ENCODE measurements at places on chromosomes 2 and 18.
A peak's percentile ranks its signal among the peaks of the same experiment; 100 is the strongest.

DNA sequence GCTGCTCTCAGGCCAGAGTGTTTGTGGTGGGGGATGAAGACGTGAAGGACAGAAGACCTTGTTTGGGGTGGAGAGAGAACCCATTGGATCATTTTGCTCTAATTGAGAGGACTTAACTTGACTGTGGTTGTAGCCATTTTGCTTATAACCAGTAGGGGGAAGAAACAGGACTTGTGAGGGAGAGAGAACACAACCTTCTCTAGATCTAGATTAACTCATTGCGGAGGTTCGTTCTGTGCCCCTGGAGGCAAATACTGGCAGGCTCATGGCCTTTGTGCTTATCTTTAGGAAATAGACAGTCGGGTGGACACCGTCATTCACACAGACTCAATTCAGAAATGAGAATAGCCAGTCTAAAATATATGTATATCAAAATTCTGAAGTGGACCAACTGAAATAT lies 147.0 kb upstream of the LHCGR start:
- no peak for DNase-seq

DNA sequence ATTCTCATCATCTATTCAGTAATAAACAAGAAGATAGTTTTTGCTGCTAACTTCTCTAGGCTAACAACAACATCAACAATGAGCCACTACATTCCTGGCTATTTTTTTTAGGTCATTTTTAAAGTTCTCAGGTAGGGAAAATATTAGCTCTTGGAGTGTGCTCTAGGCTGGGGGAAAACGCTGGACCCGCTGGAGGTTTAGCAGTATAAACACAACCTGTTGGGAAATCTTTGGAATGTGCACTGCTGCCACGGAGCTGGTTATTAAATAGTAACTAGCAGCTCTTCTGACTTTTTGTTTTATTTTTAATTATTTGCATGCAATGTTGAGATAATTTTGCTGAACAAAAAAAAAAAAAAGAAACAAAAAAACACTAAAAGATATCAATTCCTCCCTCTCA lies 892.1 kb upstream of the ACVR2A start:
- DNase-seq, result no peak

DNA sequence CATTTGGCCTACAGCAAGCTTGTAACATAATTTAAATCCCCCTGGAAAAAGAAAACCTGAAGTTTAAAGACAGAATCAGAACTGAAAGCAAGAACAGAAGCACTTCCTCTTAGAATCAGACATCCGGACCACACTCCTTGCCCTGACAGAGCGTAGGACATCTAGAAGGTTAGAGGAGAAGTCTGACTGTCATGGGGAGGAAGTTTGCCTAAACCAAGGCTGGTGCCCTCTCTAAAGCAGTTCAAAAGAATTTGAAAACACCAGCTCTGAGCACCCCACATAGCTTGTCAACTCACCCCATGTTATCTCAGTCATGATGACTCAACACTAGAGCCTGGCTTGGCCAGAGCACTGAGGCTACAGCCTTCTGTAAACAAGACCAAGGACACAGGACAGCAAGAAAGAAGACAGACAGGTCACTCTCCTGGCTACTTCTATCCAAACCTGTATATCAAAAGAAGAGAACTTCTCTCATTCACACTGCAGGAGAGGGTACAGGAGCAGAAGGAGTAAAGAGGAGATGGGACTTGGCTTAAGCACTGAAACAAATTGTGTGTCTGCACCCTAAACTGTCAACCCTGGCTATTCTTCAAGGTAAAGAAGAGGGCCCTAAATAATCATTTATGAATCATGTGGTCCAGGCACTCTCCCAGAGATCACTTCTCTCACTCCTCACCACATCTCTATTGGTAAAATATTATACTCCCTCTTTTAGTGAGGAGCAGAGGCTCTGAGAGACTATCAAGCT lies 198.6 kb downstream of the MEMO1 start:
- DNase-seq, result no peak

DNA sequence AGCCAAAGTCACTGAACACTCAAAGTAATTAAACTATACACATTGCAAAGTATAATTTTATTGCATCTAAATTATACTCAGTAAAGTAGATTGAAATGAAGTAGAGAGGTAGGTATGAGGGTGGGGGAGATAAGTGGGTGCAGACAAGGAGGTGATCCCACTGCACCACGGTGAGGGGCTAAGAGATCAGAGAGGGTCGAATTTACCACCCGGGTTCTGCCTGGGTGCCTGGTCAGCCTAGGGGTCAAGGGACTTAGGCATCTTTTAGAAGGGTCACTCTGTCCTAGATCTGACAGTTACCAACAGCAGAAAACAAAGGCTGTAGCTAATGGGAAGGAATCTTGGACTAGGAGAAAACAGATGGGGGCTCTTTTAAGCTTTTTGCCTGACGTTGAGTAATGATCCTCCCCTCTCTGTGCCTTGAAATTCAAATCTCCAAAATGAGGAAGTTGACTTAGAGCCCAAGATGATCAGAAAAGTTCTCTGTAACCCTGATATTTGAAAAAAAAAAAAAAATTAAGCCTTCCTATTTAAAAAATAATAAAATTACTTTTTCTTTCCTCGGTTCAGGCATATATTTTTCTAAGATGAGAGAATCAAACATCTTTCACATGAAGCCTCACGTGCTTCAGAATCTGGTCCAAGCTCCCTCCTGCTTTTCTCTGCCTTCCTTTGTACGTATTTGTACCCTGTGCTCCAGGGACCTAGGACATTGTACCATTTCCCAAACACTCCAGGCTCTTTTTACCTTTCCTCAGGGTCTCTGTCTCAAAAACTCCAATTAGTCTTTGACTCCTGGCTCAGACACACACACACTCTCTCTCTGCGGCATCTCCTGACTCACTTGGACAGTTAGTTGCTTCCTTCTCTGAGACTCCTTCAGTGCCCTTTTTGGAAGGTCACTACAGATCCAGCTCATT lies 353.9 kb downstream of the CYRIA start:
- no peak for DNase-seq

GRCh38 chr18:55582325-55582724 lies 5.7 kb downstream of the TCF4 start:
- DNase-seq, result no peak

DNA sequence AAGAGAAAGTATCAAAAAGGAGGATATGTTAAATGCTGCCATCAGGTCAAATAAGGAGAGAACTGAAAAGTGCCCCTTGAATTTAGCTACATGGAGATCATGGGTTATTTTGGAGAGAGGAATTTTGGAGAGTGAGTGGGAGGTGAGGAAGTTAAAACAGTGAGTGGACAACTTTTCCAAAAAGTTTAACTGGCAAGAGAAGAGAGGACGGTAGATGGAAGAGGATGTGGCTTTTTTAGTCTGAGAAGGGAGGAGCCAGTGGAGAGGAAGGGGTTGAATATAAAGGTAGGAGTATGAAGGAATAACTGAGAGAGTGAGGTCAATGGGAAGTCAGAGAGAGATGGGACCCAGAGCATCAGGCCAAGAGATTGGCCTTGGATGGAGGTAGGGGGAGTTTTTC lies 62.5 kb upstream of the NFE2L2 start:
- no peak for DNase-seq

DNA sequence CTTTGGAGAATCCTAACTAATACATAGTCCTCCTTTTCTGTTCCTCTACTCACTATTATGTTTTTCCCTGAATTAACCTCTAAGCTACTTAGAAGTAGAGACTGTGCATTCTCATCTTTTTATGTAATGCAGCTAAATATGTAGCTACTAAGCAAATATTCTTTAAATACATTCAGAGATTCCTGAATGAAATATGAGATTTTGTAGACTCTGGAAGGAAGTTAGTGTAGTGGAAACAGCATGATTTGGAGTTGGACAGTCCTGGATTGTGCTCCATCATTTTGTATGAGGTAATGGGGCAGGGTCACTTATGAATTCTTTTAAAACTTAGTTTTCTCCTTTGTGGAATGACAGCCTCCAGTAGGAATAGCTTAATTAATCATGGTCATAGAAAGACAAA lies 24.7 kb upstream of the NT5C1B start:
- DNase-seq, result no peak

GRCh38 chr2:224969633-224970260 lies 72.5 kb downstream of the DOCK10 start:
- no peak for DNase-seq

DNA sequence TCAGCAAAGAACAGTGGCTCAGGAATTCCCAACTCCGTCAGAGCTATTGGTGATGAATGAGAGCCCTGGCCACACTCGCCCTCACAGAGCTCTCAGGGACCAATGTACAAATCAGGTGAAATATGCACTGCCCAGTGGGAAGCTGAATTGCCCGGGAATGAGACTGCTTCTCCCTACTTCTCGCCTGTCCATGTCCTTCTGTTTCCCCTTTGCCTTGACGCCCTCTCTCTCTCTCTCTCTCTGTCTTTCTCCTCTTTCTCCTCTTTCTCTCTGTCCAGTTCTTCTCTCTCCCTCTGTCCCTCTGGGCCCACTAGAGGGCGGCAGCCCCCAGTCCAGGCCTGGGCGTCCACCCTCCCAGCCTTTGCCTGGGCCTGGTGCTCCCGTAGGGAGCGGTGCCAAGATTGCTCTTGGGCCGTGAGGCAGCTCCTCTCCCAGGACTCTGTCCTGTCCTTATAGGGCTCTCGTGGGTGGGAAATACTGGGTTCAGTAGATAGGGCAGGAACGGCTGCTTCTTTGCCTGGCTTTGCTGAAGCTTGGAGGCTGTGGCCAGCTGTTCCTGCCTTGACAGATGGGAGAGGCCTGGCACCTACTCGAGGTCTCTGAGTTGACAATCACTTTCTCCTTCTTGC lies 28.4 kb upstream of the PUM2 start:
- DNase-seq, result no peak

GRCh38 chr2:54106631-54107454 lies 8.6 kb upstream of the ACYP2 start:
- peak; percentile 11 for DNase-seq

- DNase-seq, result no peak
Observed at GRCh38 chr2:224611938-224612337, 26.8 kb upstream of the CUL3 start.

DNA sequence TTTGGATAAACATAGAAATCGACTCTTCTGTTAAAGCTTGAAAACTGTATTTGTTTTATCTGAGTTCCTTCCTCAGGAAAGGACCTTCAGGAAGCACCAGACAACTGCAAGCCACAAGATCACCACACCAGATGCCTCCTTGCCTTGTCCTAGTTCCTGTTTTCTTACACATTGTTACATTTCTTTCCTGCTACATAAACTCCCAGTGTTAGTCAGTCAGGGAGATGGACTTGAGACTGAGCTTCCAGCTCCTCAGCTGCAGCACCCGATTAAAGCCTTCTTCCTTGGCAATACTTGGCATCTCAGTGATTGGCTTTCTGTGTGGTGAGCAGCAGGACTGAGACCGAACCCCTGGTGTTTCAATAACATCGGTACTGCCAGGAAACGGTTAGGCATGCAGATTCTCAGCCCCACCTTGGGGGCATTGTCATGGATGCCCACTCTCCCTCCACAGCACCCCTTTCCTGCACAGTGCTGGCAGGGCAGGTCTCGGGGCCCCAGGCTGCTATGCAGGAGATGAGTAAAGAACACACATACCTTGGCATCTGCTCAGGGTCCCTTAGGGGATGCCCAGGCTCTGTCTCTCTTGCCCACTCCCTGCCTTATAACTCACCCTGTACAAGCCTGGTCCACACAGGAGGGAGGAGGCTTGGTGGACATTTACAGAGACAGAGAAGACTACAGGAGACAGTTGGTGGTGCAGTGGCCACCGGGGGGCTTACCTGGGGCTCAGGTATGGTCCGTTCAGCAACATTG lies 32.6 kb downstream of the ANKMY1 start:
- DNase-seq, result no peak

DNA sequence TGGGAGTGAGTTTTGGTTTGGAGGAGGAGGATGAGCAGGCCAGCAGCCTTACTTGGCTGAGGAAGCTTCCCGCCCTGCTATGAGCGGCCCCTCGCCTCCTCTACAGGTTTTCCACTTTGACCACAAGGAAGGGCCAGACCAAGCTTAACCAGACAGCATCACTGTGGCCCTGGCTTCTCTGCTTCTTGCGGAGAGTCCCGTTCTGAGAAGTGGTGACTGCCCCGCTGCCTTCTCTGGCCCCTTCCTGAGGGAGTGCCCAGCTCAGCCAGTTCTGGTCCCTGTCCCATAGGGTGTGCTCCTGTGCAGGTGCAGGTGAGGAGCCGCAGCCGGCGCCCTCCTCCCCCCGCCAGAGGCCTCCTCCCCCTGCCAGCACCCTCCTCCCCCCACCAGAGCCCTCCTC lies 101.0 kb downstream of the FAM210A start:
- DNase-seq, result no peak

DNA sequence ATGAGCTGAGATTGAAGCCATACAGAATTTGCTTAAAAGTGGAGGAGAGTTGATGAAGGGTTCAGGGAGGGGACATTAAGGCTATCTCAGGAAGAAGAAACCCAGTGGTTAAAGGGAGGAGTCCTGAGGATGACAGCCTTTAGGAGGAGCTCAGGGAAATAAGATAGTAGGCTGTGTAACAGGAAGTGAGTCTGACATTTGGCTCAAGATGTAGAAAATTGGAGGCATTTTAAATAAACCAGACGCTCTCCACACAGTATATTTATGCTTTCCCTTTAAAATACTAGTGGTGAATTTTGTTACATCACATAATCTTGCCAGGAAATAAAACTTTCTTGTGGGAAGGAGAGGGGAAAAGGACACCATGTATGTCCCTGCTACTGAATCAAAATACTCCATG lies 11.6 kb downstream of the KCNH7 start:
- DNase-seq, result no peak

- no peak for DNase-seq
Observed at GRCh38 chr2:240645801-240646175, 20.5 kb downstream of the GPR35 start.

GRCh38 chr2:161048317-161048716 lies 111.9 kb upstream of the TANK start:
- no peak for DNase-seq

DNA sequence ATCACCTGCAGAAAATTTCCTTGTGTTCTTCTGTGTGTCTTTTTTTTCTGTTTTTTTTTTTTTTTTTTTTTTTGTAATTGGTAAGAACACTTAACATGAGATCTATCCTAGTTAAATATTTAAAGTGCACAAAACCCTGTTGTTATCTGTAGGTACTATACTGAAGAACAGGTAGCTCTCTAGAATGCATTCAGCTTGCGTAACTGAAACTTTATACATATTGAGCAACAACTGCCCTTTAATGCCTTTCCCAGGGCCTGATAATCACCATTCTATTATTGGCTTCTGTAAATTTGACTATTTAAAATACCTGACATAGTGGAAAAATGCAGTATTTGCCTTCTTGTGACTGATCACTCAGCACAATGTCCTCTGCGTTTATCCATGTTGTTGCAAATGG lies 701.8 kb downstream of the SUCLG1 start:
- DNase-seq, result no peak

DNA sequence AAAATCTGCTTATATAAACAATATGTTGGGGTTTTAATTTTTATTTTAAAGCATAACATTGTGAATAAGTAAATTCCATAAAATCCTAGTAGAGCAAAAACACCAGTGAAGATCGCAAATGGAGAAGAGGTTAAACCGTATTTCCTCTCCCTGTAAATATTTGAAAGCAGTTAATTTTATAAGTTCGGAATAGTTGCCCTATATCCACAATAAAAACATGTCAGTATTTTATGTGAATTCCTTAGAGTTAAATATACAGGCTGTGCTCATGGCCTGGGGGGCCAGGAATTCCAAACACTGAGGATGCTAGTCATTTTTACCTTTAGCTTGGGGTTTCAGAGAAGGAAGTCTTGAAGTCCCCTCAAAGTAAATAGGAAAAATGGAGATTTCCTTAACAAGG lies 135.0 kb downstream of the FIGN start:
- no peak for DNase-seq

Measured in stimulated activated CD8-positive, alpha-beta memory T cell treated with anti-CD3 and anti-CD28 coated beads, Interleukin-7, amount 100 ng/mL, for 4 hours (primary cell).